Activated CD4-positive, alpha-beta T cell treated with anti-CD3 and anti-CD28 coated beads, Interleukin-2, amount 10 ng/mL, durations not matched to agents 24 days and 14 days (primary cell): ENCODE measurements at places on chromosomes 11 and 22.
A peak's percentile ranks its signal among the peaks of the same experiment; 100 is the strongest.

GRCh38 chr11:125935056-125935455 is 10.8 kb upstream of the VSIG10L2 start:
- DNase-seq, result no peak

- DNase-seq, result no peak
Measured at GRCh38 chr11:20962581-20962980, 293.2 kb downstream of the NELL1 start.

DNA sequence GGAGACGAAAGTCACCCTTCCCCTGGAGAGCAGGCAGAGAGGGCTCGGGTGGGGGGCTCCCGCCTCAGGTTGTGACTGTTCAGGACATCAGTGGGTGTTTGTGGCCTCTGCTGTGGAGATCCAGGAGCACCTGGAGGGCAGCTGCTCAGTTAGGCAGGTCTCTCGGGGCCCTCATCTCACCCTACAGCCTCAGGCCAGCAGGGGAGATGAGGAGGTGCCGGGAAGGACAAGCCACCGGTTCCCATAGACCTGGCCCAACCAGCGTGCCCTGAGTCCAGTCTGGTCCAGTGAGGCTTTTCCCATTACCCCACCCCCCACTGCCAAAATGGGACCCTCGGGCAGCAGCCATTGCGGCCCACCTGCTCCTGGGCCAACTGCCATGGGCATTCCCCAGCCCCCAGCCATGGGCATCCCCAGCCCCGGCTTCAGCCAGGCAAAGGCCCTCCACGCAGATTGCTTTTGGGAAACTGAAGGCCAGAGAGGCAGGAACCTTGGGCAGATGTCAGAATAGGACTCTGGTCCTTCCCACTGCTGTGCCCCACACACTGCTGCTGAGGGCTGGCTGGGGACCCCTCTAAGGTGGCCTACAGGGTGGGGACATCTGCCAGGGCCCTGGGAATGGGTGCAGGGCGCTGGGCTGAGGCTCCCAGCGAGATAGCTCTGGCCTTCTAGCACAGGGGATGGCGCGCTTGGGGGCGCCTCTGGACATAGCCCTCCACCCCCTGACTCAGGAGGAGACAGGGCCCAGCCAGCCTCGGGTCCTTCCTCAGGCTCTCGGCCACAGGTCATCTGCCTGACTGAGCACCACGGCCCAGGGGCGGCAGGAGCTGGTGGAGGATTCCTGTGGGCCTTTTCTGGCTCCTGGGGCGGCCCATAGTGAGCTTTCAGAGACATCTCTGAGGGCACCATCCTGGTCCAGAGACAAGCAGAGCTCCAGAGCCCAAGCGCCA is 4.8 kb downstream of the PIM3 start:
- peak; percentile 65 for DNase-seq

- no peak for DNase-seq
Measured at GRCh38 chr11:96111308-96111707, 187.4 kb upstream of the MTMR2 start.

- DNase-seq, result no peak
Measured at GRCh38 chr11:17753641-17754040, 19.1 kb downstream of the KCNC1 start.

DNA sequence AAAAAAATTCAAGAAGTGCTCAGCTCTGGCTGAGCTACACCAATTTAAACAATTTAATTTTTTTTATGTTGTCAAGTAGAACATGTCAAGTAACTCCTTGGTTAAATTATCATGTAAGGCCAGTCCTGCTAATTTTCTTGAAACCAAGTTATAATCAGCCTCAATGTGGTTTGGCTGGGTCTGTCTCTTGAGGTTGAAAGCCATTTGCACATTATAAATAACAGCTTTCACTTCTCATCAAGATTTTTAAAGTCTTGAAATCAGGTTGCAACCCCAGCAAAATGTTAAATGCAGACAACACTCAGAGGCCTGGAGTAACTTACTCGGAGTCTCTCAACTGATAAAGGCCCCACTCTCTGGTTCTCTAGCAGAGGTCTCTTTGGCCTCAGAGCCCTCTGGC is 324.4 kb downstream of the BRD1 start:
- DNase-seq, result no peak

DNA sequence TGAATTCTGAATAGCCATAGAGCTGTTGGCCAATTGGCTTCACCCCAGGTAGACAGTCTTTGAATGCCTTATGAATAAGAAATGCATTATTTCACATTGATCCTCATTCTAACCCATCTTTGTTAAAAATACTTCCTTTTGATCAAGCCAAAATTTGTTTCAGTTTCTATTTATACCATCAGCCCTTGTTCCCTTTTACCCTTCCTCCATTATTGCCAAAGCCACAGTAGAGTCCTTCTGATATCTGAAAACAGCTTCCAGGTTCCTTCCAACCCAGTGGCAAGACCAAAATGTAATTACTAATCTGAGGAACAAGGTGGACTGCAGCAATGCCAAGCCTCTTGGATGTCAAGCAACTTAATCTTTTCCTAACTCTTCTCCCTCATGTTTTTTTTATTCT is 458.8 kb downstream of the BUD13 start:
- DNase-seq, result no peak

- DNase-seq, result peak; percentile 60
Measured at GRCh38 chr11:110526323-110526722, 96.6 kb downstream of the FDX1 start.

GRCh38 chr11:92284558-92284957 is 59.9 kb downstream of the FAT3 start:
- DNase-seq, result no peak

- peak; percentile 95 for DNase-seq
Measured at GRCh38 chr22:29470159-29470855, 9.7 kb upstream of the NEFH start.
